ENCODE measurements at places on chromosomes 5 and 9.
A peak's percentile ranks its signal among the peaks of the same experiment; 100 is the strongest.

- no peak for DNase-seq
Measured at GRCh38 chr5:17663182-17663581, 28.9 kb downstream of the TAF11L14 start.

DNA sequence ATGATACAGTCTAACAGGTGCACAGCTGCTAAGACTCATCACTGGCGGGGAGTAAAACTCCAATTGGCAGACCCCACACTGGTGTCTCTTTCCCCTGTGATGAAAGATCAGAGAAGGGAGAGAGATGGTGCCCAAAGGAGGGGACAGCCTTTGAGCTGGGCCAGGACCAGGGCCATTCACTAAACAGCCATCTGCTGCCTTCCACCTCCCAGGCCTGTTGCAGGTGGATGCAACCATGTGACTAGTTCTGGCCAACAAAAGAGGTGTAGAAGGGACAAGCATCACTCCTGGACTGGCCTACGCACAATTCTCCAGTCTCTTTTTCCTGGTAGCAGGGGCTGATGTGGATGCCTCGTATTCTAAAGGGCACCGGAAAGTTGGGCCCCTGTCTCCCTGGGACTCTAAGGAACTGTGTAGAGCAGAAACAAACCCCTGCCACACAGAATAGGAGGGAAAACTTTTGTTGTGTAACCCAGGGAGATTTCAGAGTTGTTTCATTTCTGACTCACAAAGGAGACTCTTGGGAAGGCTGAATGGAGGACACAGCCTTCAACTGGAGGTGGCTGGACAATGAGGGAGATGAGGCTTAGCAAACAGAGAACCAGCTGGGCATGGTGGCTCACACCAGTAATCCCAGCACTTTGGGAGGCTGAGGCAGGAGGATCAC lies 26.9 kb downstream of the TNIP1 start:
- no peak for DNase-seq

DNA sequence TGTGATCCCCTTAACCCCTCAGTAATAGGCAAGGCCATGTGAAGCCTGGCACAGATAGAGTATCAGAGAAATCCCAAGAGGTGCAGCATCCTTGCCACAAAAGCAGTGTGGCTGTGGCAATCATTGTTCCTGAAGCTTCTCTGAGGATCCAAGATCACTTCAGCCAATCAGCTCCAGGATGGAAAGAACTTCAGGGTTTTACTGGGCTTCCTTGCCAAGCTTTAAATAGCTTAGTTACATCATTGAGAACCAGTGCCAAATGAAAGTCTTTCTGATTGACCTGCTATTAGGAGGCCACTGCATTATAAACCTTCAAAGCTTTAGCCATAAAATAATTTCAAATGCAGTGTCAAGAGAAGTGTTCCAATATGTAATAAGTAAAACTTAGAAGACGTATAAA lies 430.6 kb downstream of the PIK3R1 start:
- no peak for DNase-seq

GRCh38 chr5:118937393-118938061 lies 50.8 kb downstream of the DTWD2 start:
- DNase-seq = no peak

DNA sequence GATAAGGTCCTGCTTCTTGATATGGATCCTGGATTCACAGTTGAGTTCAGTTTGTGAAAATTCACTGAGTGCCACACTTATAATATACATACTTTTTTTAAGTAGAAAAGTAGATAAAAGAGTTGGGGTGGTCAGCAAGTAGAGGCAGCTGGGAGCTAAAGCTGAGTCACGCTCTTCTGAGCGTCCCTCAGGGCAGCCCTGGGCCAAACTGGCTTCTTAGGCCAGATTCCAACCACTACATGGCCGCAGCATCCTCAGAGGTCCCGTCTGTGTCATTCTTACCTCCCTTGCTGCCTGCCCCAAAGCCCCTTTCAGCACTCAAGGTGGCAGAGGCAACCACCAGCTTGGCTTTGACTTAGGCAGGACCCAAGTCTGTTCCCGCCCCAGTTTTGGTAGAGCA lies 123.3 kb upstream of the TBC1D2 start:
- DNase-seq = no peak

GRCh38 chr5:116738615-116739261 lies 164.1 kb upstream of the SEMA6A start:
- no peak for DNase-seq

DNA sequence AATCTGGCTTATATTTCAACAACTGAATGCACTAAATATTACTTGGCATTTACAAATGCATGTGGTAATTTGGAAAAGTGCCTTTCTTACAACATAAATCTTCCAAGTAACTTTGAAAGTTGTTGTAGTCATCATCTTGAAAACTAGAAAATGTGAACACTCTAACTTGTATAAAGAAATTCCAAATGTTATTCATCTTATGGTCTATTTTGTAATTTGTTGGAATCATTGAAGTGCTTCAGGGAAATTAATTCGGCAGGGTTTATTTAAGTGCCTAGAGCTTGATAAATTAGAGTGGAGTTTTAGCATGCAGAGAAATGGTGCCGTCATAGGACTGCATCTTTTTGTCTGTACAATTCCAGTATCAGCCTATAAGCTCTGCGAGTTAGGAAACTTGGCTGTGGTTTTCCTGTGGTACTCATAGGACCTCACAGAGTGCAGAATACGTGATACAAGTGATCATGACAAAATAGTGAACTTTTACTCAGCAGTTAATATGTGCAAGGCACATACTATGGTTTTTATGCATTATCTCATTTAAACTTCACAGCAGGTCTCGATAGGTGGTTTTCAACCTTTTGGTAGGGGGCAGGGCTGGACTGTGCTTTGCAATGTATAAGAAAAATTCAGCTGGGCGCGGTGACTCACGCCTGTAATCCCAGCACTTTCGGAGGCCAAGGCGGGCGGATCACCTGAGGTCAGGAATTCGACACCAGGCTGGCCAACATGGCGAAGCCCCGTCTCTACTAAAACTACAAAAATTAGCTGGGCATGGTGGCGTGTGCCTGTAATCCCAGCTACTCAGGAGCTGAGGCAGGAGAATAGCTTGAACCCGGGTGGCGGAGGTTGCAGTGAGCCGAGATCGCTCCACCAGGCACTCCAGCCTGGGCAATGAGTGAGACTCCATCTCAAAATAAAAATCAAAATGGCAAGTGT lies 79.6 kb downstream of the RAI14 start:
- DNase-seq = no peak

- no peak for DNase-seq
Measured at GRCh38 chr9:116647515-116647809, 39.6 kb upstream of the TRIM32 start.

GRCh38 chr5:134464988-134465815 lies 53.5 kb upstream of the CDKN2AIPNL start:
- DNase-seq = no peak

DNA sequence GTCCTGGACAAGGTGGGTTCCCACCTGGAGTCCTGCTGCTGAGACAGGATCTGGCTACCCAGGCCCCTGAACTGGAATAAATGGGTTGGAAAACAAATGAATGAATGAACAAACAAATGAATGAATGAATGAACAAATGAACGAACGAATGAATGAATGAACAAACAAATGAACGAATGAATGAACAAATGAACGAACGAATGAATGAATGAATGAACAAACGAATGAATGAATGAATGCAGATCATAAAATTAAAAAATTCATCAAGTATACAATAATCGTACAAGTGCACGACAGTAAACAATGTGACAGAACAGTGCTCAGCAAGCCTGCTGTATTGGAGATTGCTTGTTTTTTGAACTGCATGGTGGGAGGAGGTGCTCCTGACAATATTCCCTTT lies 2097.1 kb downstream of the MAT2B start:
- no peak for DNase-seq

GRCh38 chr9:78011049-78011448 lies 20.6 kb downstream of the GNAQ start:
- DNase-seq = no peak

DNA sequence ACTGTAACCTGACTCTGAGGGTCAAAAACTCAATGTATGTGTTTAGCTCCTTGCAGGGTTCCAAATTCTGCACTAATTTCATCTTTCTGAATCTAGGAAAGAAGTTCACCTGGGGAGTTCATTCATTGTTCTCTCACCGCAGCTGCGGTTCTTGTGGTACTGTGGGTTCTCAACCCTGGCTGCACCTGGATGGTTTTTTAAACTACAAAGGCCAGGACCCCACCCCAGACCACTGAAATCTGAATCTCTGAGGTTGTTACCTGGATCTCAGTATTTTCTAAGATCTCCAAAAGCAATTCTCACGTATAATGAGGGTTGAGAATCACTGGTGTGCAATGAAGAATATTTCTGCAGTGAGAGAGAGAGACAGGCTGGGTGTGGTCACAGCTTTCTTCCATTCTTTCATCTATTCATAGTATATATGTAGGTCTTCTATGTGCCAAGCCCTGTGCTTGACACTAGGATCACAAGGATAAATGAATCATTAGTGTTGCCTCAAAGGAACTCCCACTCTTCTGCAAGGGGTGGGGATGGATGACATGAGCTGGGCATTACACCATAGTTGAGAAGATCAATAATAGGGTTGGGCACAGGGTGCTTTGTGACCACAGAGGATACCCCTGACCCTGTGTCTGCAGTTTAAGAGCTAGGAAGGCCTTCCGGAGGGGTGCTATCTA lies 109.8 kb downstream of the GALNT10 start:
- no peak for DNase-seq

GRCh38 chr5:91888810-91889209 lies 505.7 kb upstream of the ARRDC3 start:
- DNase-seq = no peak

DNA sequence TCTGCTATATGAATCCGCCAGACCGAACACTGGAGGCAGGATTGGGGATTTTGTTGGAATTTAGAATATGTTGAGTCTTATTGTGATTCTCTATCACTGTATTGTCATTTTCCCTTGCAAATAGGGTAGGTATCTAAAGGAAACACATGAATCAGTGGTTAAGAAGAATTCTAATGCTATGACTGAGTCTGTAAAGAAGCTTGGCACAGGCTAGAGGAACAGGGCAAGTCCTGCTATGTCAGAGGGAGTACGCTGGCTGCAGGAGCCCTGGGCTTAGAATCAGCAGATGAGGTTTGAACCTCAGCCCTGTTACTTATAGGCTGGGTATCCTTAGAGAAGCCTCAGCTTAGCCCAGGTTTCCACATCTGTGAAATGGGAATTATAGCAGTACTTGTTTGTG lies 198.1 kb downstream of the NR3C1 start:
- DNase-seq = no peak

DNA sequence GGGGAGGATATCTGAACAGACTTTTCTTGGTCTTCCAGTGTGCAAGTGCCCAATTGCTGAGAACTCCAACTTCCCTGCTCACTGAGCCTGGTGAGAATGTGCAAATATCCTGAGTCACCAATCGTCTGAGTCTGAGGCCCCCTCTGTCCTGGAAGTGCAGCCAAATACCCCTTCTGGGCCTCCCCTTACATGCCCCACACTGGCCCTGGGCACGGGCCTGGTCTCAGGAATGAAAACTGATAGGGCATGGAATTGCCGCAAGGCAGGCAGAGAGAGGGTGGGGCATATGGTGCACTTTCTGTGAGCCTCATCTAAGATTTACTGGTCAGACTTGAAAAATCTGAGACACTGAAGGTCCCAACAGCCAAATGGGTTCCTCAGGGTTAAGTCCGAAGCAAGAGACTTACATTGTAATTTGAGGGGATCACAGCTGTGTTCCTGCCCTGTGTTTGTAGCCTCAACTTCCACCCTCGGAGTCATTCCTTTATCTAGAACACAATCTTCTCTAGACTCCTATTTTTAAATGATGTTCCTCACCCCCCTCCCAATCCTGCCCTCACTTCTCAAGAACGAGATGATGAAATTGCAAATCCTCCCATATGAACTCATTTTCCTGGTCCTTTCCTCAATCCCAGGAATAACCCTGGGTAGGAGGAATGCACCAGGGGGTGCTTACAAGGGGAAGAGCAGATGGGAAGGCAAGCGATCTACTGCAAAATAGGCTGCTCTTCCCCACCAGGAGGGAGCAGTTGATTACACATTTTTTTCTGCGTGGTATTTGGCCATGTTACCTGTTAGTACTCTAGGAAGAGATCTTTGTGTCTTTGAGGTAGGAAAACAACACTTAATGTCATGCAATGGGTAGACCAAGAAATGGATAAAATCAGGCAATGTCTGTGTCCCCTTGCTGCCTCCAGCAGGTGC lies 34.6 kb upstream of the ARHGAP26 start:
- DNase-seq = no peak

DNA sequence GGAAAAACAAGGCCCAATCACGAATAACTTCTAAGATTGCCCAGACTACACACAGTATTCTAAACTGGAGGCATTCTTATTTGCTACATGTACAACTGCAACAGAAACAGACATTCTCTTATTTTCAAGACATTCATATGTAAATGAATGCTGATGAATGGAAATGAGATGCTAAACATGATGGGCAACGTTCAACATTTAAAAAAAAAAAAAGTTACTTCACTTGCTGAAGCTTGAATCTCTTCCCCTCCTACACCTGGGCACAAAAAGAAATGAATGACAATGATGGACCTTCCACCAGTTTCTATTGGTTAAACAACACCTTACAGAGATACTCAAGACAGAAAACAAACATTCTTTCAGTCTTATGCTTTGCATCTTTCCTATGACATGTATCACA lies 160.5 kb downstream of the BNC2 start:
- DNase-seq = no peak

- DNase-seq = peak; percentile 40
Measured at GRCh38 chr5:96297867-96298266, 135.2 kb downstream of the PCSK1 start.

GRCh38 chr9:27352457-27353165 lies 55.7 kb upstream of the EQTN start:
- DNase-seq = no peak

GRCh38 chr5:91206734-91207133 lies 176.4 kb downstream of the ARRDC3 start:
- no peak for DNase-seq

DNA sequence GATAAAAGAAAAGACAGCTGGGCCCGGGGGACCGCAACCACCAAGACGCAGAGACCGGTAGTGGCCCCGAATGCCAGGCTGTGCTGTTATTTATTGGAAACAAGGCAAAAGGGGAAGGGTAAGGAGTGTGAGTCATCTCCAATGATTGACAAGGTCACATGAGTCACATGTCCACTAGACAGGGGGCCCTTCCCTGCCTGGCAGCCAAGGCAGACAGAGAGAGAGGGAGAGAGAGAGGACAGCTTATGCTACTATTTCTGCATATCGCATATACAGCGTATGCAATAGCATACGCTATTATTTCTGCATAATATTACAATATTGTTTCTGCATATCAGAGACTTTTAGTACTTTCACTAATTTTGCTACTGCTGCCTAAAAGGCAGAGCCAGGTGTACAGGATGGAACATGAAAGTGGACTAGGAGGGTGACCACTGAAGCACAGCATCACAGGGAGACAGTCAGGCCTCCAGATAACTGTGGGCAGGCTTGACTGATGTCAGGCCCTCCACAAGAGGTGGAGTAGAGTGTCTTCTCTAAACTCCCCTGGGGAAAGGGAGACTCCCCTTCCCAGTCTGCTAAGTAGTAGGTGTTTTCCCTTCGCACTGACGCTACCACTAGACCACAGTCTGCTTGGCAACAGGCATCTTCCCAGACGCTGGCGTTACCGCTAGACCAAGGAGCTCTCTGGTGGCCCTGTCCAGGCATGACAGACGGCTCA lies 50.3 kb downstream of the RFX3 start:
- DNase-seq = no peak
